ENCODE measurements at places on chromosomes 7 and 10.

GRCh38 chr10:50798297-50798696 lies 58.6 kb downstream of the ASAH2B start:
- DNase-seq, result no peak

- DNase-seq, result no peak
Measured at GRCh38 chr7:141960687-141961422, 12.7 kb downstream of the TAS2R38 start.

- peak; percentile 1 for DNase-seq
Measured at GRCh38 chr7:34453150-34453549, 204.9 kb upstream of the NPSR1 start.

- no peak for DNase-seq
Measured at GRCh38 chr10:102230264-102230860, 4.3 kb downstream of the ELOVL3 start.

- no peak for DNase-seq
Measured at GRCh38 chr7:3606436-3606835, 305.4 kb downstream of the SDK1 start.

Measured in kidney epithelial cell (primary cell).